ENCODE measurements at places on chromosomes 7 and 10. TPM values are rescaled to one million over a fixed set of nuclear protein-coding genes. Genes with fewer than 3 reads are reported as not detected.
A peak's percentile ranks its signal among the peaks of the same experiment; 100 is the strongest.

DNA sequence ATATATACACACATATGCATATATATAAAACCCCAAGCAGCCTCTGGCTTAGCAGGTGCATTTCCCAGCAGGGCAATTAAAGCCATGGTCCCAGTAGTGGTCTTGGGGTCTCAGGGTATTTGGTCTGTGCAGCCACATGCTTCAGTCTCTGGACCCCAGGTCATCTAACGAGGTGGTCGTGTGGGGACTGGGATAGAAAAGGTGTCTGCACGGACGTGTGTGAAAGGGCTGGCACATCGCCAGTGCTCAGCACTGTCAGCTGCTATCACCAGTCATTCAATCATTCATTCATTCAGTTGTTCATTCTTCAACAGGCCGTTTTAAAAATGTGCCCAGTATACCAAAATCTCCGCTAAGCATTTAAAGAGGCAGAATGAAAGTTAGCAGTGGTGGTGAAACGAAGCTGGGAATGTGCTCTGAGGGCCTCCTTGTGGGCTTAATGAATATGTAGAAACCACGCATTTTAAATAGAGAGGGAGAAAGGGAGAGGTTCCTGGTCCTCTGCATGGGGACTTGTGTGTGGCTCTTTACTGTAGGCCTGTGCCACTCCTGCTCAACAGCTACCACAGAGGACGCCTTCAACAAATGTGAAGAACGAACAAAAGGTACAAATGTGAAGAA, 170.4 kb downstream of the EGFR start:
- DNase-seq = no peak
- no peak overlapping the region for H3K27ac ChIP-seq
- H3K36me3 ChIP-seq = no peaks in the 10 kb centered on the region
- H3K27me3 ChIP-seq = peaks cover 3% of the 10 kb centered on the region
- no peak overlapping the region for H3K4me3 ChIP-seq

DNA sequence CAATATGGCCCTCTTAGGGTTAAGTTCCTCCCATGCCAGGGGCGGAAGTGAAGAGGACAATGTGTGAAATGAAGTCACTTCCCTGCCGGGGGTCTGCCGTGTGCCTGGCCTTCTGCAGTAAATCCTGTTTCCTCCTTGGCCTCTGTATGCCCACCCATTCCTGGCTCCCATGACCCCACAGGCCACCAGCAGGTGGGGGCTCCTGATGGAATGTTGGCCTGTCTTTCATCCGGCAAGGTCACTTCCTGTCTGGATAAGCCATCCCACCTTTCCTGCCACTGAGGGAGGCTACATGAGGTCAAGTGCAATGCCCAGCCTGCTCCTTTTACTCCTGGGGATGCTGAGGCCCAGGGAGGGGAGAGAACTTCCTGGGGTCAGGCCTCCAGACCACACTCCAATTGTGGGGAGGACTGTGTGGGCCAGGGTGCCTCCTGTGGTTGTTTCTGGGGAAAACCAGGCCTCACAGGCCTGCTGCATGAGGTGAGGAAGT, 22.3 kb downstream of the PALD1 start:
- DNase-seq = no peak
- peaks cover 12% of the 10 kb centered on the region for H3K4me1 ChIP-seq
- H3K27ac ChIP-seq = no peak overlapping the region
- H3K4me3 ChIP-seq = no peak overlapping the region

DNA sequence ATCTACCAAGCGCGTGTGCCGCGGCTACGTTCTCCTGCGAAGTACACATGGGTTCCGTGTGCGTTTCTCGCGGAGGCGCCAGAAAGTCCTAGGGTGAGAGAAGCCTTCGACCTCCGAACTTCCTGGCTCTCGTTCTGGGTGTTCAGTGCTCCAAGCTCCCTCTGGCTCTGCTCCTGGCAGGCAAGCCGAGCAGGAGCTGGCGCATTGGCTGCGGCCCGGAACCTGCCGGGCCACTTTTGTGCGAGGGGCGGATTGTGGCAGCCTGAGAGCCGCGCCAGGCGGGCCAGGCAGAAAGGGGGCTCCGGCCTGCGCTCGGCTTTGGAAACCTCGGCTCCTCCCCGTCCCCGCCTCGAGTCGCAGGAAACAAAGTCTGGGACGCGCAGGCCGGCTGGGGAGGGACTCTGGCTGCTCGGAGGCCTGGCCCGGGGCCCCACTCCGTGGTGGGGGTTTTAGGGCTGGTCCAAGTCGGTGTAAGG, 9.6 kb downstream of the EMX2 start:
- H3K27me3 ChIP-seq = peaks cover 77% of the 10 kb centered on the region
- no peak for DNase-seq
- peaks cover 6% of the 10 kb centered on the region for H3K36me3 ChIP-seq
- H3K4me1 ChIP-seq = peaks cover 14% of the 10 kb centered on the region
- no peak overlapping the region for H3K27ac ChIP-seq
- H3K4me3 ChIP-seq = no peak overlapping the region

GRCh38 chr10:132272231-132272971, 35.3 kb downstream of the STK32C start:
- no peak overlapping the region for H3K4me3 ChIP-seq
- DNase-seq = no peak
- H3K36me3 ChIP-seq = peaks cover 3% of the 10 kb centered on the region
- no peak overlapping the region for H3K27ac ChIP-seq
- peaks cover 6% of the 10 kb centered on the region for H3K4me1 ChIP-seq

- H3K4me1 ChIP-seq = peaks cover 7% of the 10 kb centered on the region
- H3K27ac ChIP-seq = no peak overlapping the region
- no peak overlapping the region for H3K4me3 ChIP-seq
Observed at GRCh38 chr7:123768493-123768892, 19.7 kb upstream of the WASL start.

DNA sequence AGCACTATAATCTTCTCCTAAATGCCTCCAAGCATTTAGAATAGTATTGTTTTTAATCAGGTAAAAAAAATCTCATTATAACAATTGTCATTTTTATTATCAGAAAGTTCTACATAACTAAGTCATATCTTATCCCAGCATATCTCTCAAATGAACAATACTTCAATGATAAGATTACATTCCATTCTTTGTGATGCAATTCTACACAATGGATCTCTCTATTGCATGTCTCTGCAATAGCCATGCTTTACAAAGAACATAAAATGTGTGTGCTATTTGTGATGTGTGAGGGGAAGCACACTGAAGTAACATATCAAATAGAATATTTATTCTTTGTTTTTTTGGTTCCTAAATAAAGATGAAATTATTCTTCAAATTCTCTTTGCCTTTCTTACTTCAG, 195.7 kb downstream of the TSPAN12 start:
- H3K27me3 ChIP-seq = no peaks in the 10 kb centered on the region
- DNase-seq = no peak
- no peaks in the 10 kb centered on the region for H3K36me3 ChIP-seq
- H3K27ac ChIP-seq = no peak overlapping the region

- no peak for DNase-seq
- H3K27ac ChIP-seq = no peak overlapping the region
- peaks cover 2% of the 10 kb centered on the region for H3K27me3 ChIP-seq
- H3K4me3 ChIP-seq = no peak overlapping the region
- no peaks in the 10 kb centered on the region for H3K4me1 ChIP-seq
- H3K36me3 ChIP-seq = no peaks in the 10 kb centered on the region
Observed at GRCh38 chr10:86022906-86023305, 343.7 kb downstream of the GRID1 start.

DNA sequence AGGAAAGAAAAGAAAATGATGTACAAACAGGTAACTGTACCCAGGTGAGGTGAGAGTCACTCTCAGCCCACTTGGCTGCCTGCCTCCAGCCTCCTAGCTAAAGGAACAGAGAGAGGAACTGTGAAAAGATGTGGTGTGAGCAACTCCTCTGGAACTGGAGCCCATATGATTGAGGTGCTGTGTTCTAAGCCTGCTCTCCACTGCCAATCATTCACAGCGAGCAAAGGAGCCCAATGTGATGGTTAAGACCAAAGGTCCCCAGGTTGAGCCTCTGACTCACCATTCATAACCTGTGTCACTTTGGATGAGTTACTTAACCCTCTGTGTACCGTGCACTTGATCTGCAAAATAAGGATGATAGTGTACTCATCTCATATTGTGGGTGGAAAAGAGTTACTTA, 868.1 kb upstream of the AUTS2 start:
- H3K4me1 ChIP-seq = no peaks in the 10 kb centered on the region
- no peaks in the 10 kb centered on the region for H3K27me3 ChIP-seq
- no peaks in the 10 kb centered on the region for H3K36me3 ChIP-seq
- DNase-seq = no peak

GRCh38 chr10:19245889-19246752, 197.5 kb downstream of the MALRD1 start:
- no peak overlapping the region for H3K4me3 ChIP-seq
- H3K4me1 ChIP-seq = no peaks in the 10 kb centered on the region
- no peaks in the 10 kb centered on the region for H3K27me3 ChIP-seq
- H3K36me3 ChIP-seq = no peaks in the 10 kb centered on the region
- DNase-seq = no peak

- no peak for DNase-seq
- no peaks in the 10 kb centered on the region for H3K27me3 ChIP-seq
- peaks cover 38% of the 10 kb centered on the region for H3K4me1 ChIP-seq
- peaks cover 58% of the 10 kb centered on the region for H3K36me3 ChIP-seq
- H3K27ac ChIP-seq = peak overlapping the region; percentile 37
Observed at GRCh38 chr10:21570761-21571521, 36.9 kb downstream of the MLLT10 start.

DNA sequence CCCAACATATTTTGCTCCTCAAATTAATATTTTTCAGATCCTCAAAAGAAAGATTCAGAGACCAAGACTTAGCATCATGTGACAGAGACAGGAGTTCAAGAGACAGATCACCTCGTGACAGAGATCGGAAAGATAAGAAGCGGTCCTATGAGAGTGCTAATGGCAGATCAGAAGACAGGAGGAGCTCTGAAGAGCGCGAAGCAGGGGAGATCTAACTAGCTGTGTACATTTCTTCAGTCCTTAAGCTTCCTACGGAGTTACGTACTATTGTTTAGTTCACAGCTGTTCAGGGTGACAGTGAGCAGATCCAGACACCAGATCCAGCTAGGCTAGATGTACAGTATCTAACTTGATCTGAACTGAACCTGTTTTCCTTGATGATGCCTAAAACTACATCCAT, 61.3 kb downstream of the KLRG2 start:
- H3K4me3 ChIP-seq = no peak overlapping the region
- H3K27ac ChIP-seq = no peak overlapping the region
- no peak for DNase-seq
- no peaks in the 10 kb centered on the region for H3K27me3 ChIP-seq
- peaks cover 41% of the 10 kb centered on the region for H3K36me3 ChIP-seq

- H3K36me3 ChIP-seq = no peaks in the 10 kb centered on the region
- no peak for DNase-seq
- peaks cover 13% of the 10 kb centered on the region for H3K4me1 ChIP-seq
- H3K27me3 ChIP-seq = no peaks in the 10 kb centered on the region
- H3K4me3 ChIP-seq = no peak overlapping the region
- H3K27ac ChIP-seq = peak overlapping the region; percentile 36
Observed at GRCh38 chr7:102122026-102122425, 164.6 kb upstream of the SH2B2 start.

DNA sequence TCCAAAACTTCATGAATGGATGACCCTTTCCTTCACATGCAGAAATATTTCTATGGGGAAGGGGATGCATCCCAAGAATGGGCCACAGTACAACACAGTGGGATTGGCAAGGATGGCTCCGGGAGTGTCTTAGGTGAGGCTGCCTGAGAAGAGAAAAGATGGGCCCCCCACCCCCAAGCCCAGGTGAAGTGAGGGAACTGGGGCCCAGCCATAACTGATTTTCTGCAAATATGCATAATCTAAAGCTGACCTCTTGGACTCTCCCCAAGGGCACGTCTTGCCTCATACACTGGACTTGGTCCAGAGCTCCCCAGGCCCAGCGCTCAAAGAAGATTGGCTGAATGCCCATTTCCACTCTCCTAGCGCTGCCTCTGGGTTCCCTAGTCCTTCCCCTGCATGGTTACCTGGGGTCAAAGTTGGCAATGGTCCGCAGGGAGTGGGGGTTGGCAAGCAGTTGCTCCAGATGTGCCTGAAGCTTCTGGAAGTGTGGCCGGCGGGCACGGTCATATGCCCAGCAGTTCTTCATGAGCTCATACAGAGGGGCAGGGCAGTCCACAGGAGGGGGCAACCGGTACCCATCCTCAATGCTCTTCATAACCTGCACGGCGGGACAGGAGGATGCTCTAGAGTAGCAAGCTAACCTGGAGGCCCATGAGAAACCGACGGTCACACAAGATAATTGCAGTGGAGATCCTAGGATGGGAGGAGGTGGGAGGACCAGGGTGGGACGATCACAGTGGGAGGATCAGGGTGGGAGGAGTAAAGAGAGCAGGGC, 12.3 kb downstream of the ZYX start:
- H3K4me1 ChIP-seq = peaks cover 27% of the 10 kb centered on the region
- no peak for DNase-seq
- H3K27ac ChIP-seq = peak overlapping the region; percentile 54
- H3K36me3 ChIP-seq = peaks cover 27% of the 10 kb centered on the region
- no peaks in the 10 kb centered on the region for H3K27me3 ChIP-seq

DNA sequence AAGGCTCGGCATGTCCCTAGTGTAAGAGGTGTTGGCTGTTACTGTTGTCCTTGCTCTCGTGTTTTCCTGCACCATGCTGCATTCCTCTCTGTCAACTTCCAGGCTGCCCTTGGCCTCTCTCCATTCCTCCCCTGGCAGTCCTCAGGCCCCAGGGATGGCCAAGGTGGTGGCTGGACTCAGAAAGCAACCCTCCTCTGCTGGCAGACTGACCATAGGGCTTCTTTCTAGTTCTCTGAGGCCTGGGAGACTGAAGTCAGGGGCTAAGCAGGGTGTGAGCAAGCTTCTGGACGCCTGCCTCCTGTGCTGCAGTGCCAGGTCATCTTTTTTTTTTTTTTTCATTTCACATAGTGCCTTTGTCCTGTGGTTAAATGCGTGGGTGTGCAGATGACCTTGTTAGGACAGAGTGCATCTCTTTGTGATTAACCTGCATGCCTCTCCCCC, 72.0 kb downstream of the GOLGA7B start:
- no peaks in the 10 kb centered on the region for H3K36me3 ChIP-seq
- H3K4me3 ChIP-seq = no peak overlapping the region
- H3K27ac ChIP-seq = no peak overlapping the region
- H3K27me3 ChIP-seq = peaks cover 18% of the 10 kb centered on the region

DNA sequence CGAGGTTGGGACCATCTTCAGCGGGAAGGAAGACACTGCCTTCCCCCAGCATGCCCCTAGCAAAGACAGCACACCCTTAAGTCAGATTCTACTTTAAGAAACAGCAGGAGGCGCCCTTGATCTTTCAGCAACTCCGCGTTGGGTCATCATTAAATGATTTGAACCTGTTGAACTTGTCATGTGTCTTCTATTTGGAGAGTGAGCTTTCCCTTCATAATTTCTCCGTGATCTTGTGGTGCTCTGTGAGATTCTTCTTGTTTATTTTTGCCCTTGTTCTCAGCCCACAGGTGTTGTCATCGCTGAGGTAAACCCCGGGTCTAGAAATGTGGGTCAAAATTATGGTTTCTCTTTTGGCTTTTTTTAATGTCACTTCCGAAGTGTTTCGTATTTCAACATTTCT, 49.5 kb upstream of the PITRM1 start:
- no peak overlapping the region for H3K27ac ChIP-seq
- DNase-seq = no peak
- peaks cover under 1% of the 10 kb centered on the region for H3K4me1 ChIP-seq
- H3K36me3 ChIP-seq = no peaks in the 10 kb centered on the region
- H3K4me3 ChIP-seq = no peak overlapping the region
- peaks cover 11% of the 10 kb centered on the region for H3K27me3 ChIP-seq

The AHCYL2 gene
- total RNA-seq = 11.4 TPM

The LOXL4 gene
- not detected for total RNA-seq

The SKIDA1 gene
- total RNA-seq = 0.12 TPM

The EPHB6 gene
- total RNA-seq = 29.1 TPM
